ENCODE measurements at places on chromosomes 2 and 18. TPM values are rescaled to one million over a fixed set of nuclear protein-coding genes. Genes with fewer than 3 reads are reported as not detected.
A peak's percentile ranks its signal among the peaks of the same experiment; 100 is the strongest.

Gene PRSS56
- 2.4 TPM for polyA plus RNA-seq

DNA sequence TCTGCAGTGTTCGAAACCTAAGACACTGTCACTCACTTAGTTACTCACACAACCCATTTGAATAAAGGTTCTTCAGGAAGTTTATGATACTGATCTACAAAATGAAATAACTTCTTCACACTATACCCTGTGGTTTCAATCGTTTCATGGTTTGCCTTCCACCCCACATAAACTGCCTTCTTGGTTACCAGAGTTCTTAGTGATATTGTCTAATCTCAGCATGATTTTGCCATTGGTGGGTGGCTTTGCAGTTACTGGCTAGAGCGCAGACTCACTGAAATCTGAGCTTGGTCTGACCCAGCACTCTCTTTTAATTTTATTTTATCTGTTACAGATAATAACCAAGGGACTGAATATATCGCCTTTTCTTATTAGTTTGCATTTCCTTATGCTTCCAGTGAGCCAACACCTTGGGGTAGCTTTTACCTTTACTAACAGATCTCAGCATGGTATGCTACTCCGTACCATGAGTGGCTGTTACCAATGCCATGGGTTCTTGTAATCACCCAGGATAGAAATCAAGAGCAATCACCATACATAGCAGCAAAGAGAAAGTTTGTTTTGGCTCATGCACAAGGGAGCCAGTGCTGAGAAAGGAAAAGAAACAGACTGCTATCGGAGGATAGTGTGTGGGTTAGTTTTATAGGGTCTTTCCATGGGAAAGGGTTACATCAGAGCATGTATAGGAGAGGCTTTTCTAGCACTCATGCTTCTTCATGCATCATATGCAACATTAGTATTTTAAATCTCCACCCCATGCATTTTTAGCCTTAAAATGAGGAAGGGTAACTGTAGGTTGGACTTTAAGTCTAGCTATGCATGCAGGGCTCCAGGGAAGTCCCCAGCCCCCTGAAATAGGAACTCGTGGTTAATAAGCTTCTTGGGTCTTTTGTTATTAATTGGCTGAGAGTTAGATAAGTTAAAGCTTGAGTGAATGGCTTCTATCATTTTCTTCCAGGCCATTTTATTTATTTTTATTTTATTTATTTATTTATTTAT lies 33.3 kb downstream of the ANXA4 start:
- DNase-seq: no peak
- no peaks in the 10 kb centered on the region for H3K36me3 ChIP-seq
- H3K27me3 ChIP-seq: no peaks in the 10 kb centered on the region
- H3K4me3 ChIP-seq: no peak overlapping the region
- H3K4me1 ChIP-seq: peaks cover 8% of the 10 kb centered on the region

Gene HOXD4
- 3.9 TPM for polyA plus RNA-seq

Gene STON1
- 10.0 TPM for polyA plus RNA-seq

Gene ANKRD36B
- 16.1 TPM for polyA plus RNA-seq

GRCh38 chr2:30417253-30417652 lies 29.8 kb upstream of the LCLAT1 start:
- peak overlapping the region; percentile 72 for H3K27ac ChIP-seq
- no peaks in the 10 kb centered on the region for H3K36me3 ChIP-seq
- H3K27me3 ChIP-seq: no peaks in the 10 kb centered on the region
- H3K4me1 ChIP-seq: peaks cover 30% of the 10 kb centered on the region

Gene TTC39C
- polyA plus RNA-seq: 3.2 TPM

DNA sequence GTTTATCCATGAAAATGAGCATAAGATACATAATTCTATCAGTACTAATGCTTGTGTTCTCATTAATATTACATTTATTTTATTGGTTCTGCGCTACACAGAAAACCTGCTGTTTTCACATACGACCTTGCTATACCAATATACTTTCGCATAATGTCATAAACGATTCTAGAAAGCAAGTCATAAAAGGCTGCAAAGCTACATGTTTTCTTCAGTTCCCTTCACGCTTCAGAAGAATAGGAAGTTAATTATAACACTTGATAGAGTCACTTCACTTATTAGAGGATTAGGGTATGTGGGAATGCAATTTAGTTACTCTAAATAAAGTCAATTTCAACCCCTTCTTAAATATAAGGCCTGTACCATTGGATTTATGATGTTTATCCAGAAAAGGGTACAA lies 29.0 kb downstream of the PSME4 start:
- peaks cover 13% of the 10 kb centered on the region for H3K36me3 ChIP-seq
- no peak overlapping the region for H3K4me3 ChIP-seq
- no peaks in the 10 kb centered on the region for H3K27me3 ChIP-seq
- no peak overlapping the region for H3K27ac ChIP-seq

- H3K36me3 ChIP-seq: no peaks in the 10 kb centered on the region
- H3K4me1 ChIP-seq: no peaks in the 10 kb centered on the region
- no peaks in the 10 kb centered on the region for H3K27me3 ChIP-seq
- H3K27ac ChIP-seq: no peak overlapping the region
These were observed 694.2 kb downstream of the EPHA4 start for GRCh38 chr2:220877897-220878296.

DNA sequence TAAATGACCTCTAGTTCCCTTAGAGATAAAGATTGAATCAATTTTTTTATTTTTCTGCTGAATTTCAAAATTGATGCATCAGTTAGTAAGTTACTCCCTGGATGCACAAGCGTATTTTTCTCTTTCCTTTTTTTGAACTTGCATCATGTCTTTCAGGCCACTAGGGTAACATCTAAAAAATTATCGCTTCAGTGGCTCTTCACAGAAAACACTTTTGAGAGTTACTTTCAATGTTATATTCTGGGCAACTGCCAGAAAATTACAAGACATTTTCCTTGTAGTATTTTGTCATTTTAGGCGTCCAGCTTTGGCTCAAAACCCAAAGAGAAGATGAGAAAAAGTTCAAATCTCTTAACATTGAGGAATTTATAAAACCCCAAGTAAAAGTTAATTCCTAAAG lies 59.8 kb downstream of the DSEL start:
- no peak overlapping the region for H3K27ac ChIP-seq
- peak; percentile 72 for DNase-seq
- no peaks in the 10 kb centered on the region for H3K4me1 ChIP-seq
- no peaks in the 10 kb centered on the region for H3K27me3 ChIP-seq
- H3K36me3 ChIP-seq: no peaks in the 10 kb centered on the region

GRCh38 chr18:68623342-68623741 lies 91.6 kb downstream of the TMX3 start:
- H3K4me1 ChIP-seq: no peaks in the 10 kb centered on the region
- H3K27ac ChIP-seq: no peak overlapping the region
- H3K36me3 ChIP-seq: no peaks in the 10 kb centered on the region
- no peaks in the 10 kb centered on the region for H3K27me3 ChIP-seq
- peak; percentile 77 for DNase-seq

- no peaks in the 10 kb centered on the region for H3K27me3 ChIP-seq
- H3K4me3 ChIP-seq: no peak overlapping the region
- DNase-seq: no peak
These were observed 155.6 kb downstream of the VWC2L start for GRCh38 chr2:214566457-214566856.

- H3K36me3 ChIP-seq: no peaks in the 10 kb centered on the region
- H3K4me3 ChIP-seq: no peak overlapping the region
- no peak overlapping the region for H3K27ac ChIP-seq
- no peaks in the 10 kb centered on the region for H3K27me3 ChIP-seq
These were observed 78.8 kb downstream of the BCL2 start for GRCh38 chr18:63240531-63241316.

DNA sequence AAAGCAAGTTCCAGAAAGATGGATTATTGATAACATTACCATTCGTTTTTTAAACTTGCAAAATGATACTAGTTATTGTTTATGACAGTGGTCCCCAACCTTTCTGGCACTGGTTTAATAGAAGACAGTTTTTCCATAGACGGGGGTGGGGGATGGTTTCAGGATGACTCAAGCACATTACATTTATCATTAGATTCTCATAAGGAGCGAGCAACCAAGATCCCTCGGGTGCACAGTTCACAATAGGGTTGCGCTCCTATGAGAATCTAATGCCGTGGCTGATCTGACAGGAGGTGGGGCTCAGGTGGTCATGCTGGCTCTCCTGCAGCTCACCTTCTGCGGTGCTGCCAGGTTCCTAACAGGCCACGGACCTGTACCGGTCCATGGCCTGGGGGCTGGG lies 86.2 kb downstream of the BCL2 start:
- H3K36me3 ChIP-seq: no peaks in the 10 kb centered on the region
- H3K4me3 ChIP-seq: no peak overlapping the region
- no peaks in the 10 kb centered on the region for H3K27me3 ChIP-seq
- DNase-seq: no peak
- H3K4me1 ChIP-seq: peaks cover 13% of the 10 kb centered on the region

DNA sequence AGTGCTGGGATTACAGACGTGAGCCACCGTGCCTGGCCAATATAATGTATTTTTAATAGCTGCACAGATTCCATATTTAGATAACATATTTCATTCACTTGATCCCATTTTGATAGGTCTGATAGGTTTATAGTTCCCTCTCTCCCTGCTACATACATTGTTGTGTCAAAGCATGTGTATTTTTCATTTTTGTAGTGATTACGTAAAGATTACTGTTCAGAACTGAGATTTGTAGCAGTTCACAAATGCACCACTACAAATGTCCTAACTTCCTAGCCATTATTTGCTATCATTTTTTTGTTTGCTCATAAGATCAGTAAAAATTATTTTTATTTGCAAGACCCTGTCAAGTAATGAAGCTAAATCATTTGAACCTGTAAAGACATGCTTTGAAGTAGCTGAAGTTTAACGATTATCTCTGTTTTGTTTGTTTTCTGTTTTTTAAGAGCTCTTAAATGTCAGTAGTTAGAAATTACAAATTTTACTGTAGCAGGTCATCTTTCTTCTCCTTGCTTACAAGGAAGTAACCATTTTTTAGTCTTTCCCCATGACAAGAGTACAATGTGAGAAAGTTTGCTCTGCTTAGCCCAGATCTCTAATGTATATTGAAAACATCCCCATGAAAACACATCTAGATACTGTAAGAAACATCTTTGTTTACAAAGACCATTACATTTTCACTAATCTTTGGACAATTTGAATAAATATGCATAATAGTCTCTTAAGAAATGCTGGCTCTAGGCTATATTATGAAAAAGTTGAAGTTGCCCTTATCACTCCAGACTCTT lies 54.1 kb downstream of the EML4 start:
- H3K4me3 ChIP-seq: no peak overlapping the region
- no peak for DNase-seq
- no peaks in the 10 kb centered on the region for H3K4me1 ChIP-seq
- no peak overlapping the region for H3K27ac ChIP-seq

Gene EVX2
- polyA plus RNA-seq: 0.14 TPM

DNA sequence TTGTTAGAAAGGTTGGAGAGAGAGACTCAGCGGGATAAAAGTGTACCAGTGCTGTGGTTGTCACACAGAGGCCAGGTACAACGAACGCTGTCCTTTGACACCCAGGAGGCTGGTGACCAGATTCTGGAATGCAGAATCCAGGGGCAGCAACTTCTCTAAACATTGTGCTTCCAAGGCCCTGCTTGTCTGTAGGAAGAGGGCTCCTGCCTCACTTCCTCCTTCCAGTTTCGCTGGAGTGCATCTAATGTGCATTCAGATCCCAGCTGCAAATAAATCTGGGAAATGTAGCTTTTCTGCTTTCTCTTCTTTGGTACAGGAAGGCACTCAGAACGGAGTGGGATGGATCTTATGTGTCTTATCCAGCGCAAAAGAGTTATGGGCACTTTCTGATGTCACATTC lies 171.8 kb upstream of the ATP5MC3 start:
- DNase-seq: peak; percentile 37
- H3K27me3 ChIP-seq: no peaks in the 10 kb centered on the region
- no peak overlapping the region for H3K27ac ChIP-seq
- H3K36me3 ChIP-seq: no peaks in the 10 kb centered on the region

DNA sequence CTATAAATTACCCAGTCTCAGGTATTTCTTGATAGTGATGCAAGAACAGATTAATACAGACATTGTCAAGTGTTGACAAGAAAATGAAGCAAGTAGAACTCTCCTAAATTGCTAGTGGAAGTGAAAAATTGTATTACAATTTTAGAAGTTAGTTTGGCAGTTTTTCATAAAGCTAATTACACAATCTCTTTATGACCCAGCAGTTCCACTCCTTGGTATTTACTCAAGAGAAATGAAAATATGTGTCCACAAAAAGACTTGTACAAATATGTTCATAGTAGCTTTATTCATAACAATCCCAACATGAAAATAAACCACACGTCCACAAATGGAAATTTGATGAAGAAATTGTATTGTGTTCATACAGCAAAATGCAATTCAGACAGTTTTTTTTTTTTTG lies 49.4 kb downstream of the PDE1A start:
- H3K36me3 ChIP-seq: no peaks in the 10 kb centered on the region
- no peak overlapping the region for H3K4me3 ChIP-seq
- no peak for DNase-seq
- H3K4me1 ChIP-seq: no peaks in the 10 kb centered on the region
- no peak overlapping the region for H3K27ac ChIP-seq
- no peaks in the 10 kb centered on the region for H3K27me3 ChIP-seq

GRCh38 chr2:105087273-105087672 lies 49.4 kb downstream of the MRPS9 start:
- H3K36me3 ChIP-seq: peaks cover 9% of the 10 kb centered on the region
- H3K4me3 ChIP-seq: no peak overlapping the region
- DNase-seq: peak; percentile 24
- no peaks in the 10 kb centered on the region for H3K4me1 ChIP-seq
- no peaks in the 10 kb centered on the region for H3K27me3 ChIP-seq

- H3K36me3 ChIP-seq: no peaks in the 10 kb centered on the region
- DNase-seq: peak; percentile 91
- peaks cover 7% of the 10 kb centered on the region for H3K4me1 ChIP-seq
- H3K4me3 ChIP-seq: no peak overlapping the region
- peak overlapping the region; percentile 24 for H3K27ac ChIP-seq
- H3K27me3 ChIP-seq: no peaks in the 10 kb centered on the region
These were observed 58.3 kb downstream of the FBXO36 start for GRCh38 chr2:229980431-229981184.

Gene SKA1
- 3.7 TPM for polyA plus RNA-seq

Data from muscle of leg (tissue), 16 donors.